PC-9 (cell line): ENCODE measurements at places on chromosomes 6 and 20. TPM values are rescaled to one million over a fixed set of nuclear protein-coding genes. Genes with fewer than 3 reads are reported as not detected.

Gene BEND3
- total RNA-seq, result 3.4 and 3.8 TPM in 2 replicates

Gene SIRPD
- 0.37 and 0.53 TPM in 2 replicates for total RNA-seq

- DNase-seq, result no peak
These were observed 240.1 kb downstream of the TFAP2A start for GRCh38 chr6:10174761-10175160.

Gene OTOR
- total RNA-seq, result not detected in 2 replicates

DNA sequence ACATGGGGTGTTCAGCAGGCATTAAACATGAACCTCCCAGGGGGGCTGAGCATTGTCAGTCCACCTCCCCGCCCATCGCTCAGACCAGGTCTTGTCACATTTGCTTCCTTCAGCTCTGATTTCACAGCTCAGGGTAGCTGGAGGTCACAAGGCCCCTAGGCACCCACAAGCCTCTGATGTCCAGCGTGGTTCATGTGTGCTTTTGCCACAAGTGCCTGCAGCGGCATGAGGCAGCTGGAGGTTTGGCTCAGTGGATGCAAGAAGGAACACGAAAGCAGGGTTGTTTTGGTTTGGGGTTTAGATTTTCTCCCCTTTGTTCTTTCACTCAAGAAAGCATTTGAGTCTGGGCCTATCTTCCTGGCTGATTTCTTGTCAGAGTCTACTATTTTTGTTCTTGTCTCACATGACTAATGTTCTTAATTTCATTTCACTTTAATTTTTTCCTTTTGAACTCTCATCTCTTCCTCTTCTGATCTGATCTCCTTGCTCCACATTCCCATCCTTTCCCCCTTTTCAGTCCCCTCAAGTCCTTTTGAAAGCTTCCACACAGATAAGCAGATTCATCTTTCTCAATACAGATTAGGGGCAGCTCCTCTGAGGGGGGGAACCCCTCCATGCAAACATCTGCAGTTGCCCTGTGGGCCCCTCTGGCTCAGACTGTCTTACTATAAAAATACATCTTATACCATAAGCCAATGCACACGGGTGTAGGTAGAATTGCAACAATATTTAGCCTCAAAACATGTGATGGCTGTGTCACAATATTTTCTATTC lies 68.1 kb upstream of the CEP85L start:
- no peak for DNase-seq

GRCh38 chr20:21137078-21137477 lies 11.2 kb downstream of the KIZ start:
- DNase-seq, result no peak

DNA sequence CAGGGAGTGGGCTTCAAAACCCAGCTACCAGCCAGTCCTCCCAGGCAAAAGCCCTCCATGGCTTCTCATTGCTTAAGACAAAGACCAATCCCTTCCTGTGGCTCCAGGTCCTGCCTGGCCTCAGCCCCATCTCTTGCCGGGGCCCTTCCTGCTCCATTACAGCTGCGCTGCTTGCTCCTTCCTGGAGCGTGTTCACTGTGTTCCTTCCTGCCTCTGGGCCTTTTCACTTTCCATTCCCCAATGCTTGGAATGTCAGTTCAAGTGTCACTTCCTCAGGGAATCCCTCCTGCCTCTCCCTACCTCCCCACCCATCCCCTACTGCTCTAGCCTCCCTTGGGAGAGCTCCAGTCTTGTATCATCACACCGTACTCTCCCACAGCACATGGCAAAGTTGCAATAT lies 11.1 kb upstream of the ITPR3 start:
- no peak for DNase-seq

- no peak for DNase-seq
These were observed 26.4 kb upstream of the PIM1 start for GRCh38 chr6:37143585-37143984.

GRCh38 chr6:161010418-161010817 lies 18.8 kb downstream of the MAP3K4 start:
- DNase-seq, result no peak
